ENCODE measurements at places on chromosomes 7 and 10.

- no peak for DNase-seq
Observed at GRCh38 chr7:34946486-34946885, 90.8 kb downstream of the DPY19L1 start.

- DNase-seq = no peak
Observed at GRCh38 chr7:57449904-57450303, at the start of gene ZNF716. TSS of gene ZNF716 (plus strand) at chr7:57450177. CDS start at chr7:57450289, 112 bp downstream.

DNA sequence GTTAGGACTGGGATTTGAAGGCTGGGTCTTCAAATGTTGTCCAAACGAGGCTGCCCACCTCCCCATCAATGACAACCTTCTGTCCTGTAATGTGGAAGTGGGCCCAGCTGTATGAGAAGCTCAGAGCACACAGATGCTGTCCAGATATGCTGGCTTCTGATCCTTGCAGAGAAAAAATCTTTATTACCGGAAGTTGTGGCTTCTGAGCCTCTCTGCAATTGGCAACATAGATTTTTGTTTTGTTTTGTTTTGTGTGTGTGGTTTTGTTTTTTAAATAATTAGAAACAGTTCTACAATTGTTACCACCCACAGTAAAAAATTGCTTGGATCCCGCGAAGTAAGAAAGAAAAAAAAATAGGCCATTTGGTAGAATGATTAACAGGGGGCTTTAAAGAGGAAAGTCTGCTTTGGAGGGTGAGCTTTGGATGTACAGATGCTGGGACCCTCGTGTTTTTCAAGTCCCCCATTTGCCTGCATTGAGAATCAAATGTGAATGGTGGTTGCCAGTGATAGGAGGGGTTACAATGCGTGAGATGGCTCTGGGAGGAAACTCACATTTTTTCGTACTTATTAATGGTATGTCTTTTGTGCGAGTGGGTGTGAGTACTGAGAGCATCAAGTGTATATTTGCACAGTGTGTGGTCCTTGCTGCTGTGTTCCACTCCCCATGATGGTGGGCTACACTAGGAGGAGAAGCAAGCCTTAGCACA, 153.2 kb downstream of the TCF7L2 start:
- no peak for DNase-seq

- no peak for DNase-seq
Observed at GRCh38 chr7:48252995-48253394, 81.7 kb downstream of the ABCA13 start.

DNA sequence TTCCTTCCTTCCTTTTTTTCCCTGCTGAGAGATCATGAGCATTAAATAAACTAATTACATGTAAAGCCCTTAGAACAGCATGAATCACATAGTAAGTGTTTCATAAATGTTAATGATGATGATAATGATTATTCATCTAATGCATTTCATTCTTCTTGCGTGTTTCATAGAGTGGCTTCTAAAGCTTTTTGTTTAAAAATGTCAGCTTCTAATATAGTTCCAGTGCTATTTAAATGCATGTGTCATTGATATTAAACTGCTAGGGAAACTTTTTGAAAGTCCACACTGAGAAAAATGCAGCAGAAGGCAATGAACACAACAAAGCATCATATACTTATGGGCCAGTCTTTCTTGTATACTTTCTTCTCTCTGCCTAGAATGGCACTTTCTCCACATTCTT, 894.8 kb downstream of the REEP3 start:
- DNase-seq = no peak

DNA sequence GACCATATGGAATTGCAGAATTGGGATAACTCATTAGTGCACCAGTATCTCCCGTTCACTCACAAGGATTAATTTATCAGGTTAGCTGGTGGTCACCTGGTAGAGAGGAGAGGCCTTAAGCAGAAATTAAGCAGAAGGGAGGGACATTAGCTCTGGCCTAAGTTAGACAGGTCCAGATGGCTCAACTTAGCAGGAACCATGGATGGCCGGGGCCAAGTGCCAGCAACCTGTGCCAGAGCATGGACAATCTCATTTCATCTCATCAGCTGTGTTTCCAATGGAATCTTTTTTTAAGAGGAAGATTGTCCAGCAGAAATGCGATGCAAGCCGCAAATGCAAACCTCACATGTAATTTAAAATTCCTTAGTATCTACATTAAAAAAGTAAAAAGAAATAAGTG, 82.2 kb downstream of the JCAD start:
- DNase-seq = no peak

DNA sequence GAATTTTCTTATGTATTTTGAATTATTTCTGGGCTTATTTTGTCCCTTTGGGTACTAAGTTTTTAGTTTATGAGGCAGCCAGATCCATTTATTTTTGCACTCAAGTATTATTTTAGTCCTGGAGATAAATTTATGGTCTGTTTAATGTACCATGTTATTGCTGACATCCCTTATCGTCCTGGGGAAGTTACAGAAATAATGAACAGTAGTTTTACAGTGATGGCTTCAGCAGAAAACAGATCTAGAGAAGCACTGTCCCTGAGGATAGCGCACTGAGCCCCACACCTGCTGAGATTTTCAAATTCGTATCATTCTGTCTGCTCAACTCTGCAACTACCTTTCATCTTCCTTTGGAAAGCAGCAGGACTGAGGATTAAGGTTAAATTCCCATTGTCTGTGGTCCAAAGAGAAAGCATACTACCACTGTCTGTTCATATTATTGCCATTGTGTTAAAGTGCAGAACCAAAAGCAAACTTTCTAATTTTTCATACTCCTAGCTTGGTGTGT, 168.3 kb downstream of the SNX13 start:
- no peak for DNase-seq

DNA sequence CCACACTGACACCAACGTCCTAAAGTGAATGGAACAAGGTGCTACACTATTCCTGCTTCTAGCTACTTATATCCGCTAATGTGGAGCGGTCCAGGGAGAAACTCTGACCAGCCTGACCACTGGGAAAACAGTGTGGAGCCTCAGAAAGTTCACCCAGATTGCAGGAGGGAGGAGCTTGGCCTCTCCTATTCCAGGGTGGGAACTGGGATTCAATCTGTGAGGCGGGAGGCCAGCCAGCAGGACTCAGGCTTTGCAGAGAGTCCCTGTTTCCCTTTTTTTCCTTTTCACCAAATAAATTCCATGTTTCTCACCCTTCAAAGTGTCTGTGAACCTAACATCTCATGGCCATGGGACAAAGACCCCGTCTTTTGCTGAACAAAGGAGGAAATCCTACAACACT, 86.4 kb upstream of the SEMA3C start:
- DNase-seq = no peak

GRCh38 chr10:114372995-114373394, 31.3 kb downstream of the AFAP1L2 start:
- no peak for DNase-seq

DNA sequence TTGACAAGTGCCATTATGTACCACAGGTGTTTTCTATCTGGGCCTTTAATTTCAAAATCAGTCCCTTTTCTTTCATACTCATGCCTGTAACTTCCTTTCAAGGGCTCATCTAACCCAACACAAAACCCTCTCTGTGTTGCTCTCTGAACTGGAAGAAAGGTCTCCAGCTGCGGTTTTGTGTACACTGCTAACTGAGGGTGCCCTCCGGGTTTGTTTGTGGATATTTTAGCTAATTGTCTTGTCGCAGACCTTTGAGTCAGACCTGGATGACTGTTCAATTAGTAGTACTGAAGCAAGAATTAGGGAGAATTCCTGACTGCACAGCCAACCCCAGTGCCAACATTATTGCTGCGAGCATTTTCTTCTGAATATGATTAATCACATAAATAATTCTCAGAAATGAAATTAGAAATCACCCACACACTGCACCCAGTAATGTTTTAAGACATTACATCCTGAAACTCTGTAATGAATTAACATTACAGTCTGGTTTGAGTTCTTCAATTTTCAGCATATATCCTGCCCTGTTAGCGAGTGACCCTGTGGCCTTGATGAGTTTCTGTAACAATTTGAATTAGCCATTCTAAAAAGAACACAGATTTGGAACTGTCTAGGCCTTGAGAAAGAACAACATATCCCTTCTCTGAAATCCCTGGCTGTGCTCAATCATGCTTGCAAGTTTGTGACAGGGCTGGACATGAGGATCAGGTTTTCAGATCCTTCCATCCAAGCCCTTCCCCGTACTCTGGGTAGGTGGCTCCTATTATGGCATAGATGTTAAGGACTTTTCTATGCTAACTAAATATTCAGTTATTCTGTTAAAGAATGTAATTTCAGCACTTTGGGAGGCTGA, 460.1 kb downstream of the PLXDC2 start:
- DNase-seq = no peak
